Left kidney (tissue), 8 donors: ENCODE measurements at places on chromosomes 5 and 9. TPM values are rescaled to one million over a fixed set of nuclear protein-coding genes. Genes with fewer than 3 reads are reported as not detected.

TEX48 gene
- not detected for polyA plus RNA-seq

ANKRD31 gene
- polyA plus RNA-seq: 0.86 TPM

SPZ1 gene
- not detected for polyA plus RNA-seq

DBH gene
- 0.90 TPM for polyA plus RNA-seq

MATR3 gene
- polyA plus RNA-seq: 753 TPM

DNA sequence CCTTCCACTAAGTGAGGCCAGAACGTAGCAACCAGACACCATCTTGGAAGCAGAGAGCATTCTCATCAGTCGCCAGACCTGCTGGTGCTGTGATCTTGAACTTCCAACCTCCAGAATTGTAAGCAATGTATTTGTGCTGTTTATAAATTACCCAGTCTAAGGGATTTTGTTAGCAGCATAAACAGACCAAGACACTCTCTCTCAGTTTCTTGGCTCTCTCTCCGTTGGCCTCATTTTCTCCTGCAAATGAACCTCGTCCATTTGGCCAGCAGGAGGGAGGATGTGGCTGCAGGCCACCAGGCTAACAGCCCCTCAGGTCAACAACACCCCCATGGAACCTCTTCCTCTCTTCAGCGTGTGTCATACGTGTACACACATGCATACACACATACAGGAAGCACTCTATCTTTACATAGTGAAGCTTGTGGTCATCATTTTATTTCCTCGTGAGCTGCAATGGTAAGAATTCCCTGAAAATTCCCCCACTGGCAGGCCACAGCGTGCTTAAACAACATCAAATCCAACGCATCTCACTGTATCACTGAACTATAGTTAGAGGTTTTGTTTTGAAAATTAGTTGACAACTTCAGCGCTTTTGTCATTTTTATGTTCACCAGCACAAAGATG lies 62.8 kb upstream of the PPP1R26 start:
- no peak for DNase-seq

DNA sequence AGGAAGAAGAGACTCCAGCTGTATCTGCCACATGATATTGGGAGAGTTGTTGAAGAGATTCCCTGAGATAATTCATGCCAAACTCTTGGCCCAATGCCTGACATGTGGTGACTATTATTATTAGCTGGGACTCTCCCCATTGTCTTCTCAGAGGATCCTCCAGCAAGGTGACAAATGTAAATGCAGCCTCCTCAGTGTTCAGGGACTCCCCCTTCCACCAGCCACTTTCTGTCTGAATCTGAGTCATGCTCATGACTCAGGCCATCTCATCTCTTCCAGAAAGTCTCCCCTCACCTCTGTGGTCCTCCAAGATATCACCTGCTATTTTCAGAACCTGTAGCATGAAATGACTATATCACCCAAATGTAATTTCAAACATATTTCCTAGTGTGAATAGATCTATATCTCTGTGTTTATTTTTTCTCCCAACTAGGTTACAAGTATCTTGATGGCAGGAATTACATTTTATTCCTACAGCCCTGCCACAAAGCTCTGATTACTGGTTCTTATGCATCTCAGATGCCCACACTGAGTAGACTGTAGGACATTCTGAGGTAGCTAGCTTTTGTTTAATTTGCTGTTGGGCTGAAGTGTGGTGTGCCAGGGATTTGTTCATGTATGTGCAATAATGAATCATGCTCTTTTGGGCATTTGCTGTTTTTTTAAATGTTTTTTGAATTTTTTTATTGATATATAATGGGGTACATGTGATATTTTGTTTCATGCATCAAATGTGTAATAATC lies 126.6 kb upstream of the IL12B start:
- no peak for DNase-seq

- DNase-seq: peak; percentile 26
Observed at GRCh38 chr9:137918331-137919094, 40.9 kb downstream of the CACNA1B start.

- DNase-seq: no peak
Observed at GRCh38 chr5:92559781-92560180, 1021.2 kb downstream of the NR2F1-AS1 start.

GRCh38 chr9:123525424-123525823 lies 169.4 kb downstream of the CRB2 start:
- DNase-seq: no peak

DNA sequence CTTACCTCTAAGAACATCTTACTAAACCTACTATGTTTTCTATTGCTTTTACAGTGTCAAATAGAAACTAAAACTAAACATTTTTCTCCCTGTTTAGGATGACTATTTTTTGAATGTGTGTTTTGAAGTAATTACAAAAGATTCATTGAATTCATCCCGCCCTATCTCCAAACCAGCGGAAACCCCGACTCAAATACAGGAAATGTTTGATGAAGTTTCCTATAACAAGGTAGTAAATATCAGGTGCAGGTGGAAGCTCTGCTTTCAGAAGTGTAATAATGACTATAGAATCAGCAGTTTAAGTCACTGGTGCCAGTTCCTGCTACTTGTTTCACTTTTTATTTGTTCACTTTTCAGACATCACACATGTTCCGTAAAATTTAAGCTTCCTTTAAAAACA lies 20.0 kb downstream of the ERAP2 start:
- DNase-seq: no peak

- DNase-seq: no peak
Observed at GRCh38 chr5:97714424-97714823, 531.4 kb upstream of the RIOK2 start.
